ENCODE measurements at places on chromosomes 2 and 18.

- no peak for DNase-seq
These were observed 3.6 kb upstream of the ST3GAL5 start for GRCh38 chr2:85892216-85892944.

DNA sequence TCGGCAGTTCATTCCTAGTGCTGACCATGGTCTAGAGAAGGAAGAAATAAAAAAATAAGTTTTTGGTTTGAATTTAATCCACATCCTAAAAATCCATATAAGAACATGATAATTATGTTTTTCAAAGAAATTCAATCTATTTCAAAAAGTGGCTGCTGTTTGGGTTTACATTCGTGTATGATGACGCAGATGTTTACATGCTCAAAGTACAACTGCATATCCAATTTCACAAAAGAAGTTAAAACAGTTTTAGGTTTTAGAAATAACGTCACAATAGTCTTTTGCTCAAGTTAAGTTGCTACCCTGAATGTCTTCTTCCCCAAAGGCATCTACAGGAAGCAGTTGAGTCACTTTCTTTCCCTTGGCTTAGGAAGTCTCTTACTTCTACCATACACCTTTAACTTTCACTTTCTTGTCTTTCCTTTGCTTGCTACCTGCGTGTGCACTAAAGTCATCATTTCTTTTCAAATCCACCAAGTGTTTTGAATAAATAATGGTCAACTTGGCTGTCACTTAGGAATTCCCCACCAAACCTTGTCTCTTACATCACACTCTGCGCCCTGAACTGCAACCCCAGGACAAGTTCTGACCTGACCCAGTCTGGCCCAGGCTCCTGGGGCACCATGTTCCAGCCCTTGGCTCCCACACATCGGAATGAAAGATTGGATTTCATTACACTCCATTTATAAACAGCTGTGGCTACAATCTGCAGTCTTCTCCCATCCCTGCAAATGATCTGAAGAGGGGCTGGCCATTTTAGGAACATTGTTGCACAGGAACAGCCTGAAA is 28.4 kb downstream of the FAM237A start:
- DNase-seq = no peak

DNA sequence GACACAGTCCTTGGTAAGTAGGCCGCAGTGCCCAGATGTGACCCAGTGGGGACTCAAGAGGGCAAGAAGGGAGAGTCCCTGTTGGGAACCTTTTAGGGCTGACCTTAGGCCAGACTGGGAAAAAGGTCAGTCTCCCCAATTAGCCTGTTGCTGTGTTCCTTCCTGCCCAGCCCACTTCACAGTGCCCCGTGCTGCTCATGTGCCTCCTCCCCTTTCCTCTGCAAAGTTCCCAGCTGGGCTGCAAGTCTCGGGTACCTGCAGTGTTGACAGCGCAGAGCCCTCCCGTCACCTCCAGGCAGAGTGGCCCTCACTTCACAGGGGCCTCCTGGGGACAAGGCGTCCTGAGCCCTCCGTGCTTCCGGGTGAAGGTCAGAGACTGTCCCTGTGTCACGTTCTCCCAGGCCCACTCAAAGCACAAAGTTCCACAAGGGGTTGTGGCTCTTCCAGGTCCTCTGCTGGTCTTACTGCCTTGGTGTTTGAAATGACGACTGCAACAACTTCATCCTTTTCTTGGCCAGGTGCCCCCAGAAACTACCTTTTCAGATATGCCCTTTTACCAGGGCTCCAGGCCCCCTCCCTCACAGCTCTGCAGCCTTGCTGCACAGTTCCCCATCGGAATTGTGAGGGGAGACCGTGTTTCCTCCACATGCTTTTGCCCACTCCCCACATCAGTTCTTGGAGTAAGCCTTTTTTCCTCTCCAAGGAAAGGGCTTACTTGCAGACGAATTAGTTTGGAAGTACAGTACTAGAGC is 225.8 kb downstream of the ALPK2 start:
- DNase-seq = no peak

DNA sequence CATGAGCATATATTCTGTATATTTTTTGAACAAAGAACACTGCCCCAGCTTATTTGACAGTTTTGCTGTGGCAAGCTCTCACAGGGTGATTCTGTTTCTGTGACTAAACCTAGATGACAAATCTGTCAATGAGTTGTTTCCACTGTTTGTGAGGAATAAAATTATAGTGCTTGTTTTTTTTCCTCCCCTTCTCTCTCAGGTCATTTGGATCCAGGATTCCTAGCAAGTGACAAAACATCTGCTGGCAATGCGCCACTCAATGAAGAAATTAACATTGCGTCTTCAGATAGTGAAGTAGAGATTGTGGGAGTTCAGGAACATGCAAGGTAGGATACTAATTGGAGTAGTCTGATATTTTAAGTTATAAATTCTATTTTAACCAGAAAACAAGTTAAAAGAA is 149.3 kb downstream of the HAUS1 start:
- peak; percentile 58 for DNase-seq
